GOT3 (cell line): ENCODE measurements at places on chromosomes 5 and 9.

GRCh38 chr5:151592855-151593408 is 1.8 kb upstream of the FAT2 start:
- DNase-seq, result no peak

DNA sequence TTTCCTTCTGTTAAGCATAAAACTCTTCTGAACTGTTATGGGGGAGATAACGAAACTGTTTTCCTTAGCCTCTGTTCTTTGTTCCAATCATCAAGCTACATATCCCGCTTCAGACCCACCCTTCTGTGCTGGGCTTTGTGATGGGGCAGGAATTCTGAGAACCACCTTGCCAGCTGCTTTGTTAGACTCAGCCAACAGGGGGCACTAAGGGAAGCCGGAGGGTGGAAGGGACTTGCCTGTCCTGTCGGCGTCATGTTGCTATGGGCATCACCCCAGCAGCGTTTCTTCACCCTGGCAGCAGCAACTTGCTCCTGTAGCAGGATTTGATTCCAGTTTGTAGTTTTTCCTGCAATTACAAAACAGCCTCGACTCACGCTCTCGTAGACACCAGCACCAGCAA is 169.1 kb downstream of the CAAP1 start:
- no peak for DNase-seq

DNA sequence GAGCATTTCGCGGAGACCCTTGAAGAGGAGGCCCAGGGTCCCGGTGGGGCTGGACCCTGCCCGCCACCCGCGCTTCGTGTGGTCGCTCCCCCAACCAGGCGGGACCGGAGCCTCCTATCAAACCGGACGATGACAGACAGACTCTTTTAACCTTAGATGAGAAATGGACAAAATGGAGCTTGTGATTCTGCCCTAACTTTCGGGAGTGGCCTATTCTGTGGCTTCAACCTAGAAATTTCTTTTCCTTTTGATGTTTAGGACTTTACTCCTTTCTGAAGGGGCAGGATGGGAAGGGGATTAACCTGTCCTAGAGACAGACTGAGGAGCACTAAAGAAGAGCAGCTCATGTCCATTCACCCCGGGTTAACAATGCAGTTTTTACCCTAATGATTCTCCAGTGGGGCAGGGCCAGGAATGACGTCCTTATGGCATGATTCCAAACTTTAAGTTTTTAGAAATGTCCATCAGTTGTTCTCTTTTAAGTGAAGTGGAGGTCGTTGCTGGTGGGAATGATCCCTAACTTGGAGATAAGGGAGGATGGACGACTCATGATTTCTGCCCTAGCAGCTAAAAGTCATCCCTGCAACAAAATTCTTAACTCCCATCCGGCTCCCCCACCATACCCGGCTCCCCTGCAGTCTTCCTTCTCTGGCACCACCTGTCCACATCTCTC is 1.0 kb downstream of the NIPSNAP3A start:
- DNase-seq, result no peak

- DNase-seq, result no peak
Observed at GRCh38 chr5:55327281-55327680, 19.5 kb downstream of the MTREX start.

- DNase-seq, result no peak
Observed at GRCh38 chr5:143024228-143024920, 254.2 kb downstream of the ARHGAP26 start.

- no peak for DNase-seq
Observed at GRCh38 chr9:2506321-2506720, 115.3 kb upstream of the VLDLR start.

- DNase-seq, result no peak
Observed at GRCh38 chr5:64502196-64502595, 3.6 kb upstream of the RGS7BP start.

DNA sequence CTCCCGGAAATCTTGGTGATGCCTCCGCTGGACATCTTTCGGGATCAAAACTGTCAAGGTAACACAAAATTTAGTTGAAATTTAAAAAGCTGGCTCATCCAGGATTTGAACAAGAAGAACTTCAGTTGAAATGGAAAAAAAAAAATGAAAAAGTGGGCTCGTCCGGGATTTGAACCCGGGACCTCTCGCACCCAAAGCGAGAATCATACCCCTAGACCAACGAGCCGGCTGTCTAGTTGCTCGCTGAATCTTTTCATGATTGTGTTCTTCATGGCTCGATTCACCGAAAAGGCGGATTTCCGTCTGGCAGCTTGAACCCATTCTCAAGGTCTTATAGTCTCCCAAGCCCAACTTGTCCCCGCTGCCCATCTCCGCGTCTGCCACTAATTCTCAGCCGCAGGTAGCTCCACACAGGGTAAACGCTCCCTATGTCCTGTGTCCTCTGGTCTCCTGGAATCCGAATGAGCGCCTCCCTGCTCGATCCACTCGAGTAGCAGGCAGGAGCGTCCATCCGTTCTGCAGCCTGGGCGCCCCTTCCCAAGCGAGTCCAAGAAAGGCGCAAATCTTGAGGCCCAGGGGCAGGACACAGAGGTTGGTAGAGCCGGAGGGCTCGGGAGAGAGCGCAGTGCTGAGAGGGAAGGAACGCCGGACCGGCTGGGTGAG is 16.2 kb downstream of the TRIM7 start:
- DNase-seq, result no peak

GRCh38 chr5:95620870-95621838 is 1.3 kb downstream of the GPR150 start:
- DNase-seq, result no peak

- DNase-seq, result no peak
Observed at GRCh38 chr5:74672215-74672877, 12.7 kb upstream of the HEXB start.

DNA sequence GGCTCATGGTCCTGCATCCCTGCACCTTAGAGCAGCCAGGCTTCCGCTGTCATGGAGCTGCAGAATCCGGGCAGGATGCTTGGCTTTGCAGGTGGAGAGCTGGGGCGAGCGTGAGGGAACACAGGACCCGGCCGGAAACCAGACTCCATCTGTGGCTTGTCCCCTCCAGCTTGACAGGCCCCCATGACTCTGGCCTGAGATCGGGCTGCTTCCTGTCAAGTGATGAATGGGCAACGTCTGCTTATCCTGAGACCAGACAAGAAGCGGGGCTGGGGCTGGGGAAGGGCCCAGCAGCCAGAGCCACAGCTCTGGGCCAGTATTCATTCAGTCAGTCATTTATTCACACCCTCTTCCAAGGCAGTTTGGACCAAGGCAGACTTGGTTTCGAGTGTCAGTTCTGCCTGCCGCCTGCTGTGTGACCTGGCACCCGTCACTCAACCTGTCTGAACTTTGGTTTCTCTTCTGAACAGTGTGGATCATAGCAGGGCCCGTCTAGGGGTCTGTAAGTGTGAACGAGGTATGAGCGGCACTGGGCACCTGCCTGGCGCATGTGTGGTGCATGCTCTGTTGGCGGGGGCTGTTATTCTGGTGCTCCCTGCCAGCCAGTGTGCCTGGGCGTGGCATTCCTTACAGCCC is 37.5 kb downstream of the NEK6 start:
- no peak for DNase-seq

DNA sequence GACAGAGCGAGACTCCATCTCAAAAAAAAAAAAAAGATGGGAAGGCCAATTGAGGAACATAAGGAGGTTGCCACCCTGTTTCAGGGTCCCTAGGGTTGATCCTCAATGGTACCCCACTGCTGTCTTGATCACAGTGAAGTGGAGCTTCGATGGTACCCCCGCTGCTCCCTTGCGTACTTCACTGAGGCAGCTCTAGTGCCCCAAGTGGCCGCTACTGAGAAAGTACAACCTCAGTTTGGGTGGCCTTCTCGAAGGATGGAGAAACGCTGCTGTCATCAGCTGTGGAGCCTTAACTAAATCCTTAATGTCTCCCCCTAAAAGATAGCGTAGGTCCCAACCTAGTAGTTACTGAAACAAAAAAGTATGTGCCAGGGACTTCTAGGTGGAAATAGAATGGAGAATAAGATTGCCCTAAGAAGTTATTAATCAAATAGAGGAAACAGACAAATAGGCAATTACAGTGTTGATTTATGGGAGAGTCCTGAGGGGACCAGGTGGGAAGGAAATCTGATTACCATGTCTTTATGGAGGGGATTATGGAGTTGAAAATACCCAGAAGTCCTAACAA is 6.3 kb downstream of the TESK1 start:
- no peak for DNase-seq

GRCh38 chr5:115494570-115495289 is 49.8 kb downstream of the FEM1C start:
- no peak for DNase-seq

DNA sequence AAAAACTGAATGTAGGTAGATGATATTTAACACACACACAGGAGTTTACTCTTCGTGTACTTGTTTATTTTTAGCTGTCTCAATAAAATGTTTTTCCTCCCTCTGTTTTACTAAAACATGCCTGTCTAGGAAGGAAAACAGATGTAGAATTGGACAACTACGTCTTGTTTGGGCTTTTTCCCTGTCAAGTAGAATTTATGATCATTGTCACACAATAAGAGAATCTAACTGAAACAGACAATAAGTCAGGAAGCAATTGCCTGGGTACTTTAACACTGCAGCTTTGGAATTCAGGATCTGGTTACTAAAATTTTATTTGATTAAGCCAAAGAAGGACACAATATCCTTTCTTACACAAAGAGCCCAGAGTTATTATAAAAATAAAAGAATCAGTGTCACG is 164.2 kb downstream of the ZDHHC21 start:
- no peak for DNase-seq

GRCh38 chr5:90142541-90142940 is 267.0 kb downstream of the CETN3 start:
- no peak for DNase-seq

- DNase-seq, result no peak
Observed at GRCh38 chr5:80982093-80982492, 21.9 kb downstream of the RASGRF2 start.

- DNase-seq, result no peak
Observed at GRCh38 chr5:85990998-85991397, 626.7 kb upstream of the COX7C start.

- no peak for DNase-seq
Observed at GRCh38 chr9:91178281-91179236, 183.2 kb downstream of the AUH start.

- no peak for DNase-seq
Observed at GRCh38 chr5:78726003-78726402, 77.4 kb upstream of the LHFPL2 start.

GRCh38 chr5:8870349-8870958 is 675.4 kb downstream of the SEMA5A start:
- DNase-seq, result no peak

DNA sequence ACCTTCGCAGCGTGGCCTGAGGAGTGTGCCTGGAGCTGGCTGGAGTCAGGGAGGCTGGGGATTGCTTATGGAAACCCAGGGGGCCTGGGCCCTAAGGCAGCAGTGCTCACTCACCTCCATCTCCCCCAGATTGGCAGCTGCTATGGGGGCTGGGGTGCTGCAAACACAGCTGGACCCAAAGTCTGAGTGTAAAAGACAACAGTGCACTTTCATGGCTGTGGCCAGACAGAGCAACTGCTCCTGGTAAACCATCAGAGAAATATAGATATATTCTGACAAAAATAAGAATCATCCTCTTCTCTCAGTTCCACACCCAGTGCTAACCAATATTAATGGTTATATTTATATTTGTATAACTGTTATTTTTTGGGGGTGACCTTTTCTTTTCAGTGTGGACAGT is 123.9 kb downstream of the TENT4A start:
- no peak for DNase-seq

- no peak for DNase-seq
Observed at GRCh38 chr5:16812911-16813310, 123.2 kb downstream of the MYO10 start.

DNA sequence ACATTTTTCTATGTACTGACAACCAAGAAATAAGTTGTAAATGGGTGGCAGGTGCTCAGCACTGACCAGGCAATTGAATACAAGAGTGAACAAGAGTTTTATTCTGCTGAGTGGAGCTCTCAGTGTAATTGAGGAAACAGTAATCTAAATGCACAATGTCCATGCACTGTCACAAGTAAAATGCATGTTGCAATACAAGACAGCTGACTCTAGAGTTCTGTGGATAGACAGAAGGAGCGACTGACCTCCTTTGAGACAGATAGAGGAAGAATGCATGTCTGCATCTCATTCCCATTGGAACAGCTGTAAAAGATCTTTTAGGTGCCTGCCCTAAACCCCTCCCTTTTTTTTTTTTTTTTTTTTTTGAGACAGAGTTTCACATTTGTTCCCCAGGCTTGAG is 299.0 kb downstream of the FBXL7 start:
- DNase-seq, result no peak

DNA sequence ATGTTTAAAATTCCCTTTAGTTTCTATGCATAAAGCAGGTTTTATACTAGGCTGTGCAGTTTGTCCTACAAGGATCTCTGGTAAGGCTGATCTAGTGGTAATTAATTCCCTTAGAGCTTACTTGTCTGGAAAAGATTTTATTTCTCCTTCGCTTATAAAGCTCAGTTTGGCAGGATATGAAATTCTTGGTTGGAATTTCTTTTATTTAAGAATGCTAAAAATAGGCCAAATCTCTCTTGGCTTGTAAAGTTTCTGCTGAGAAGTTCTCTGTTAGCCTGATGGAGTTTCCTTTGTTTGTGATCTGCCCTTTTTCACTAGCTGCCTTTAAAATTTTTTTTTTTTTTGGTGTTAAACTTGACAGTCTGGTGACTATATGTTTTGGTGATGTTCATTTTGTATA is 237.1 kb upstream of the TLE4 start:
- DNase-seq, result no peak

DNA sequence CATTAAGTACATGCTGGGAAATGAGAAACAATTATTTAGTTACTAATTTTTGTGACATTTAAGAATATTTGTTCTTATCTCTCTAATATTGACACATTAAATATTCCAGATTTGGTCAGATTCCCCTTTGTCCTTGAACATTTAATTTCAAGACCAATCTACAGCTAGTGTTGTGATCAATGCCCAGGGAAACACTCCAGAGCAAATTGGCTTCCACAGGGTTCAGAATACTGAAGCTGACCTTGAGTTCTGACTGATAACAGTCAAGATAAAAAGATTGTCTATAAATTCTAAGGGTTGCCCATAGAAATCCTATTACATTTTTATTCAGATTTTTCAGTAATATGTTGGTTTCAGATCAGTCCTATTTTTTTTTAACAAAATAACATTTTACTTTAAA is 31.3 kb downstream of the ZFYVE16 start:
- DNase-seq, result no peak

DNA sequence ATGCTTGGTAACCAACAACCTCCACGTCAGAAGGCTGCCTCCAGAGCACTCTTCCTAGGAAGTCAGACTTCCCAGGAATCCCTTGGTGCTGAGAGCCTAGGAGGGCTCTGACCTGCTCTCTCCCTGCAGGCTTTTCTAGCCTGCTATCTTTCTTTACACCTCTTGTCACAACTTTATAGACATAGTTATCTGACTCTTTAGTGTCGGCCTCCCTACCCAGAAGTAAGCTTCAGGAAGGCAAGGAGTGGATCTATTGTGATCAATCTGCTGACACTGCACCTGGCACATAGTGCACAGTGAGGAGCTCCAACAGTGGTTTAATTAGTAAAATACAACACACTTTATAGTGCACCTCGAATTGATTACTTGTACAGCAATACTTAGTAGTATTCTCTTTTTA is 2.3 kb downstream of the AFAP1L1 start:
- no peak for DNase-seq
